M059J (cell line): ENCODE measurements at places on chromosomes 13 and 19. TPM values are rescaled to one million over a fixed set of nuclear protein-coding genes. Genes with fewer than 3 reads are reported as not detected.

Gene TMEM190
- total RNA-seq = 0.22 TPM in 1 of 2 replicates, not detected in the other

Gene SHD
- total RNA-seq = not detected in 2 replicates

Gene NLRP9
- total RNA-seq = not detected in 2 replicates

- no peak for DNase-seq
These were observed 104.1 kb downstream of the ENOX1 start for GRCh38 chr13:43682701-43683100.

GRCh38 chr13:80039000-80039399 lies 301.9 kb downstream of the SPRY2 start:
- no peak for DNase-seq

DNA sequence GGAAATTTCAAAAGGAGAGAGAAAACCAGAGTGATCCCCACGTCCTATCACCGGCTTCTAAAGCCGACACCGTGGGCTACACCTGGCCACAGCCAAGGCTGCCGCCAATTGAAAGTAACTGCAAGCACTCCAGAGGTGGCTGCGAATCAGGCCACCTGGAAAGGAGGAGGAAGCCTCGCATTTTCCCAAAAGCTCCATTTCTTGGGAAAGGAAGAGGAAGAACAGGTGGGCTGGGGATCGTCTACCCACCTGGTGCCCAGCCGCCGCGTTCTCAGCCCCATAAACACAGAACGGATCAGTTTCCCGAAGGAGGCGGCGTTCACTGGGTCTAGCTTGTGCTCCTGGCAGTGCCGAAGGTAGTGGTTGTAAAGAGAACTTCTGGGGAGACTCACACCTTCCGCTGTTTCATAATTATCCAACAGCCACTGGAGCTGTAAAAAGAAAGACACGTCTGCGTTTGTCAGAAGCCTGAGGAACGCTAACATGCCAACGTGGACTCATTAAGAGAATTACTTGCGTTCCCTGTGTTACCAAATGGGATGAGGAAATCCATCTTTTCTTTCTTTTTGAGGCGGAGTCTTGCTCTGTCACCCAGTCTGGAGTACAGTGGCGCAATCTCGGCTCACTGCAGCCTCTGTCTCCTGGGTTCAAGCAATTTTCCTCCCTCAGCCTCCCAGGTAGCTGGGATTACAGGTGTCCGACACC lies 38.1 kb upstream of the RANBP3 start:
- DNase-seq = no peak

DNA sequence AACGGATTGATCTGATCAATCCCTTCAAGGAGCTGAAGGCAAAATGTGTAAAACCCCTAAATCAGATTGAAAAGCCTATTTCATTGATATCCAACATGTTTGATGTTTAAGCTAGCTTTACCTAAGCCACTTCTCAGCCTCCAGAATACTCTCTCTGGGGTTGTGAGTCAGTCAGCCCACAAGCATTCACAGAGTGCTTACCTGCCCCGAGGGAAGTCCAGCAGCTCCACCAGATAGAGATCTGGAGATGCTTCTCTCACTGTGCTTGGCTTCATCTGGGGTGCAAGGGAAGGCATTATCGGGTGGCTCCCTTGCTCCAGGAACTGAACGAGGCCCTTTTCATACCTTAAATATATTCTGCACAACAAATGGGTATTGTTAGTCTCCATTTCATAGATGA lies 159.7 kb downstream of the OXGR1 start:
- DNase-seq = peak; percentile 39

DNA sequence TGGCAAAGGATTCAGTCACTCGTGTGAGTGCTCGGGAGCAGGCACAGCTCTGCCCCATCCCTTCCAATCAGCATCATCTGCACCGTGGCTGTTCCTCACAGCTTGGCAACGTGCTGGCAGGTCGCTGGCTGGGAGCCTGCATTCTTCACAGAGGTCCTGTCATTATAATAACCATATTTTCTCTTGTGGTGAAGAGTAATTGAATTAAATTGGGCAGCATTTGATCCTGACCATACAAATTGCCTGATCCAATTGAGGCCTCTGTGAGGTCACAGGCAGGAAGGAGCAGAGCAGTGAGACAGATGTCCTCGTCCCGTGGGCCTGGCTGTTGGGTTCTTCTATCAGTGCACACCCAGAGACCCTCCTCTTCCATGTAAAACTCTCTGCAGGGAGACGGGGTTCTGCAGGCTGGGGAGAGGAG lies 407.8 kb downstream of the COG6 start:
- peak; percentile 76 for DNase-seq

- no peak for DNase-seq
These were observed 192.9 kb downstream of the DIAPH3 start for GRCh38 chr13:59970847-59971246.

- no peak for DNase-seq
These were observed 82.6 kb downstream of the PCDH9 start for GRCh38 chr13:67147342-67148133.

- DNase-seq = no peak
These were observed 2.0 kb downstream of the SLC8A2 start for GRCh38 chr19:47469719-47470118.
